ENCODE measurements at places on chromosomes 6 and 20.

GRCh38 chr6:53986165-53986720, 125.0 kb upstream of the MLIP start:
- no peaks in the 10 kb centered on the region for H3K36me3 ChIP-seq
- no peak overlapping the region for H3K4me3 ChIP-seq
- H3K27ac ChIP-seq, result no peak overlapping the region
- peaks cover 45% of the 10 kb centered on the region for H3K4me1 ChIP-seq
- peak; percentile 79 for DNase-seq
- H3K27me3 ChIP-seq, result no peaks in the 10 kb centered on the region

DNA sequence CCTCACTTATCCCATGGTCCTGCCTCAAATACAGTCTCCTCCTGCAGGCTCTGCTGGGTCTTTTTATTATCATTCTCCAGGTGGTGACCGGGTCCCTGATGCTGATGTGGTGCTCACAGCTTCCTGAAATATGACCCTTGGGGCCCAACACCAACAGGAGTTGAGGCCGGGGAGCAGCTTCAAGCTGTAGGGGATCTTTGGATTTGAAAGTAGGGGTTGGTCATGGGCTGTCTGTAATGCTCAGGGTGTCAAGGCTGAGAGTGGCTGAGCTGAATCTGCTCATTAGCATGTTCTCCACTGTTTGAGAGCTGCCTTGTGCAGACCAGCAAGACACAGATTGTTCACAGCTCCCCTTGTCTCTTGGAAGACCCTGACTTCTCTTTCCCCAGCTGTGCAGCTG, 35.5 kb downstream of the HLA-F start:
- no peaks in the 10 kb centered on the region for H3K36me3 ChIP-seq
- DNase-seq, result no peak
- H3K27me3 ChIP-seq, result no peaks in the 10 kb centered on the region
- no peak overlapping the region for H3K4me3 ChIP-seq
- peaks cover 10% of the 10 kb centered on the region for H3K4me1 ChIP-seq

- H3K27ac ChIP-seq, result peak overlapping the region; percentile 28
- H3K27me3 ChIP-seq, result no peaks in the 10 kb centered on the region
- DNase-seq, result peak; percentile 76
- peak overlapping the region; percentile 52 for H3K4me3 ChIP-seq
- no peaks in the 10 kb centered on the region for H3K36me3 ChIP-seq
Observed at GRCh38 chr6:79570129-79571029, 33.1 kb upstream of the LCA5 start.

DNA sequence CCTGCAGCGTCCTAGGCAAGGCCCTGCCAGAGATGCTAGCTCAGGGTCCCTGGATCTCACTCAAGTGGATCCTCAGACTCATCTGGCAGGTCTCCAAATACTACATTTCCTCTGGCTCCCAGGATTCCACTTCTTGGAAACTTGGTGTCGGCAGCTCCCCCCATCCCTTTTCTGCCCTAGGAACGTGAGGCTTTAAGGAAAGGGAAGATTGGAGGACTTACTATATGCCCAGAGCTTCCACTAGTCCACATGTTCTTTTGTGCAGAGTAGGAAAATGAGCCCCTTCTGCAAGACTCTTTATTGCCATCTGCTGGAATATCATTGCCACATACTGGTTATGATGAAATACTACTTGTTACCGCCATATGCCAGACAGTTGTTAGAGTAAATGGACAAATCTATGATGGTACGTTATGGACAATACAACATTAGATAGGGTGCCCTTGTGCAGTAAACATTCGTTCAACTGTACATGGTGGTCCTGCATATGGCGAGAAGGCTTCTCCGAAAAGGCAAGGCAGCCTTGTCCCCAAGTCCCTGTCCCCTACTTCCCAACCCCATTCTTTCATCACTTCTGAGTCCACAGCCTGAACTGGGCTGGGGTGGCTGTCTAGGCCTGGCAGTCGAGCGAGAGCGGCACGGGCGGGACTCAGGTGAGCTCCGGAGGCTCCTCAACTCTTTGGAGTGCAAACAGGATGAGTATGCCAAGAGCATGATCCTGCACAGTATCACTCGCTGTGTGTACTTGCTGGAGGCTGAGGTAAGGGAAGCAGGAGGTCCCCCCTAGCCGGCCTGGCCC, 780 bp downstream of the ARMC12 start:
- no peaks in the 10 kb centered on the region for H3K27me3 ChIP-seq
- H3K36me3 ChIP-seq, result no peaks in the 10 kb centered on the region
- DNase-seq, result peak; percentile 87
- H3K27ac ChIP-seq, result no peak overlapping the region
- peaks cover 1% of the 10 kb centered on the region for H3K4me1 ChIP-seq

GRCh38 chr6:63975699-63976098, 340.1 kb downstream of the PHF3 start:
- no peak for DNase-seq
- H3K4me3 ChIP-seq, result no peak overlapping the region
- no peaks in the 10 kb centered on the region for H3K36me3 ChIP-seq
- H3K27me3 ChIP-seq, result no peaks in the 10 kb centered on the region

DNA sequence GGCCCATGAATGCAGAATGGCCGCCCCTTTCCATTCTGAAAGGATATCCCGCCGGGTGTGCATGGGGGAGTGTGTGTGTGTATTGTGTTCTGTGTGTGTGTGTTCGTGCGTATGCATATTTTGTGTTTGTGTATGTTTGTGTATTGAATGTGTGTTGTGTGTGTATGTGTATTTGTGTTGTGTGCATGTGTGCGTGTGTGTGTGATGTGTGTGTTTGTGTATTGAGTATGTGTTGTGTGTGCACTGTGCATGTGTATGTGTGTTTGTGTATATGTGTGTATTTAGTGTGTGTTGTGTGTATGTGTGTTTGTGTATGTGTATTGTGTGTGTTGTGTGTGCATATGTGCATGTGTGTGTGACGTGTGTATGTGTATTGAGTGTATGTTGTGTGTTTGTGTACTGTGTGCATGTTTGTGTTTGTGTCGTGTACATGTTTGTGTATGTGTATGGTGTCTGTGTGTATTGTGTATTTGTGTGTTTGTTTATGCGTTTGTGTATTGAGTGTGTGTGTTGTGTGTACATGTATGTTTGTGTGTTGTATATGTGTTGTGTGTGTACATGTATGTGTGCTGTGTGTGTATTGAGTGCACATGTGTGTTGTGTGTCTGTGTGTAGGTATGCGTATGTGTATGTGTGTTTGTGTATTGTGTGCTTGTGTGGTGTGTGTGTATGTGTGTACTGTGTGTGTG, 226.3 kb downstream of the TAF4 start:
- H3K36me3 ChIP-seq, result no peaks in the 10 kb centered on the region
- DNase-seq, result no peak
- no peak overlapping the region for H3K4me3 ChIP-seq
- peaks cover 91% of the 10 kb centered on the region for H3K27me3 ChIP-seq

GRCh38 chr6:150410906-150411305, 42.1 kb downstream of the IYD start:
- peaks cover 40% of the 10 kb centered on the region for H3K4me1 ChIP-seq
- H3K36me3 ChIP-seq, result no peaks in the 10 kb centered on the region
- no peak overlapping the region for H3K4me3 ChIP-seq
- H3K27me3 ChIP-seq, result no peaks in the 10 kb centered on the region

DNA sequence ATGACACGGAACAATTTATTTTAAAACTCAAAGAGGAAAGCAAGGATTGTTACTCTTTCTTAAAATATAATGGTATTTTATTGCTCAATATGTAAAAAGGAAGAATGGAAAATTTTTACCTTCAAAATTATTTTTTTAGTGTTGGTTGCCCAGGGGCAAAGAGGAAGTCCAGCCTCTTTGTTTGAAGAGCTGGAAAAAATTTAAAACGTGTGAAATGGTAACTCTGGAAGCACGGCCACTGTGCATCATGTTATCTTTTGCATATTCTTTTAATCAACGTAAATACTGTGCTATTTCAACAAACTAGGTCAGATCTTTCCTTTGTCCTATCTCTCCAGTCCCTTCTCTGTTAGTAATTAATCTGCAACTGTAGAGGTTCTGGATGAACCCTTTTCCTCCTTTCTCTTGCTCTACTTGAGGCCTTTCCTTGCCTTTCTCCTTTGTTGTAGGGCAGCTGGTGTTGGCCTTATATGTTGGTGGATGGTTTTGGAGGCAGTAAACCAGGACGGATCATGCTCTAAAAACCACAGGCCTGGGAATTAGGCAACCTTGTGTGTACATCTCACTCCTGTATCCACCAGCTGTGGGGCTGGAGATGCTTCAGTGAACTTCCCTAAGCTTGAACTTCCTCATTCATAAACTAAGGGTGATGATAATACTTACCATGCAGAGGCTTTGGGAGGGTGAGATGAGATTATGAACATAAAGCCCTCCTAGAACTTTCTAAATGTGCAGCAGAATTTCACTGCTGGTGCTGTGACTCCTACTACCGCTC, 143.3 kb downstream of the PRL start:
- no peak for DNase-seq
- H3K27me3 ChIP-seq, result no peaks in the 10 kb centered on the region
- no peaks in the 10 kb centered on the region for H3K4me1 ChIP-seq
- H3K4me3 ChIP-seq, result no peak overlapping the region

- H3K27me3 ChIP-seq, result peaks cover 22% of the 10 kb centered on the region
- peaks cover 10% of the 10 kb centered on the region for H3K4me1 ChIP-seq
- no peaks in the 10 kb centered on the region for H3K36me3 ChIP-seq
- DNase-seq, result no peak
Observed at GRCh38 chr6:70309243-70309642, 6.4 kb upstream of the COL9A1 start.

GRCh38 chr20:36885356-36885755, 9.4 kb downstream of the TLDC2 start:
- no peaks in the 10 kb centered on the region for H3K36me3 ChIP-seq
- peaks cover 4% of the 10 kb centered on the region for H3K4me1 ChIP-seq
- H3K27ac ChIP-seq, result no peak overlapping the region
- H3K4me3 ChIP-seq, result no peak overlapping the region

- H3K27ac ChIP-seq, result no peak overlapping the region
- no peak for DNase-seq
- peaks cover 10% of the 10 kb centered on the region for H3K4me1 ChIP-seq
- no peak overlapping the region for H3K4me3 ChIP-seq
- H3K27me3 ChIP-seq, result no peaks in the 10 kb centered on the region
- no peaks in the 10 kb centered on the region for H3K36me3 ChIP-seq
Observed at GRCh38 chr6:11113038-11113437, 1.5 kb upstream of the ERVFRD-1 start.

DNA sequence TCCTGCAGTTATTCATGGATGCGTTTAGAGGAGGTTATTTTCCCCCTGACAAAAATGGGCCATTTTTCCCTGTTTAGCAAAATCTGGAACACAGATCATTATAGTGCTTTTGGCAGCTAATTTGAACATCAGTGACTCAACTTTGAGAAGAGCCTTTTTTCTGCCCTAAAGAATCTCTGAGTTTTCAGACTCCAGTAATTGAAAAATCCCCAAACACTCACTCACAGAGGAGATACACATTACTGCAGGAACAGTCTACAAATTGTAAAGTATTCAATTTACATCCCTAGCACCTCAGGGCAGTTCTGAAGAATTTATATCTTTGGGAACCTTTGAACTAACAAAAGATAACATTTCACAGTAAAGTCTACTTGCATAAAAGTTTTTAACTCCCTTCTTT, 966.6 kb upstream of the SLC35B3 start:
- H3K27me3 ChIP-seq, result no peaks in the 10 kb centered on the region
- no peaks in the 10 kb centered on the region for H3K36me3 ChIP-seq
- H3K4me3 ChIP-seq, result no peak overlapping the region
- H3K4me1 ChIP-seq, result peaks cover 78% of the 10 kb centered on the region
- no peak for DNase-seq

DNA sequence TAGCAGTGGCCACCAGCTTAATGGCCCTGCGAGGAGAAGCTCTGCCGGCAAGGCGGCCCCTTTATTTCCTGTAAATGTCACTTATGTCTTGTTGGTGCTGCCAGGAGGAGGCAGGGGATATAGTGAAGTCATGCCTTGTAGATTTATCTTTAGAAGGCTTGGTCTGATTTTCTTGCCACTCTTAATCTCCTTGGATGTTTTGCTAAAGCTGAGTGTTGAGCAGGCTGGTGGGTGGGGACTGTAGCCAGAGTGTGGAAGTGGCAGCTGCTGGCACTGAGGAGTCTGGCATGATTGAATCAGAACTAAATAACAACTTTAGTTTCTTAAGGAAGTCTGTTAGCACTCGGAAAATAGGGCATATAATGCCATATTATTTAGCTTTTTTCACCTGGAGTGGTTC, 77.9 kb downstream of the PHF20 start:
- no peaks in the 10 kb centered on the region for H3K4me1 ChIP-seq
- H3K27me3 ChIP-seq, result no peaks in the 10 kb centered on the region
- no peak overlapping the region for H3K4me3 ChIP-seq
- no peak overlapping the region for H3K27ac ChIP-seq
- peaks cover 3% of the 10 kb centered on the region for H3K36me3 ChIP-seq

- no peaks in the 10 kb centered on the region for H3K27me3 ChIP-seq
- no peak overlapping the region for H3K4me3 ChIP-seq
- no peak overlapping the region for H3K27ac ChIP-seq
- no peaks in the 10 kb centered on the region for H3K4me1 ChIP-seq
- no peaks in the 10 kb centered on the region for H3K36me3 ChIP-seq
Observed at GRCh38 chr6:169811072-169811471, 59.6 kb downstream of the ERMARD start.

DNA sequence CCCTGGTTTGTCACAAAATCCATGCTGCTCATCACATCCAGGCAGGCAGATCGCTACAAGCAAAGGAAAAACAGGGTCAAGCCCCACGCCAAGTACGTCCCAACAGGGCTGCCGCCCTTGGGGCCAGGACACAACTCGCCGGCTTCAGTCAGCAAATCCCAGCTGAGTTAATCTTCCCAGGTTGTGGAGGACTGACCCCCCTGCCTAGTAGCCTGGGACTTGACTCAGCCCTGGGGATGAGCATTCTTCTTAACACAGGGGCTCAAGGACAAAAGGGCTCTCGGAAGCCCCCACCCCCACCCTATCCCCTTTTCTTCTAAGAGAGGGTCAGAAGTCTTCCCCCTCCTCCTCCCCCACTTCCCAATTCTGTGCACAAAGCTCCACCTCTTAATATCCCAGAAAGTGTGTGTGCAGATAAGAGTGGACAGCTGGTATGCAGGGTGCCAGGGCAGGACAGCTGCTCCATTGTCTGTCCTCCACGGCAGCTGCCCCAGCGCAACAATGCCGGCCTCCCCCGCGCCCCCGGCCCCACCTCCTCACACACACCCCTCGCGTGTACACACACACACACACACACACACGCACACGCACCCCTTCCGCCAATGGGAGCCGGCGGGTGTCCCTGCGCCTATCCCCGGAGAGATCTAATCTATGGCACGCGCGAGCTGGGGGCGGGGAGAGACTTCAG, 4.5 kb downstream of the DLL1 start:
- no peaks in the 10 kb centered on the region for H3K4me1 ChIP-seq
- no peak for DNase-seq
- peaks cover 13% of the 10 kb centered on the region for H3K27me3 ChIP-seq
- H3K27ac ChIP-seq, result no peak overlapping the region
- H3K4me3 ChIP-seq, result no peak overlapping the region
- no peaks in the 10 kb centered on the region for H3K36me3 ChIP-seq

DNA sequence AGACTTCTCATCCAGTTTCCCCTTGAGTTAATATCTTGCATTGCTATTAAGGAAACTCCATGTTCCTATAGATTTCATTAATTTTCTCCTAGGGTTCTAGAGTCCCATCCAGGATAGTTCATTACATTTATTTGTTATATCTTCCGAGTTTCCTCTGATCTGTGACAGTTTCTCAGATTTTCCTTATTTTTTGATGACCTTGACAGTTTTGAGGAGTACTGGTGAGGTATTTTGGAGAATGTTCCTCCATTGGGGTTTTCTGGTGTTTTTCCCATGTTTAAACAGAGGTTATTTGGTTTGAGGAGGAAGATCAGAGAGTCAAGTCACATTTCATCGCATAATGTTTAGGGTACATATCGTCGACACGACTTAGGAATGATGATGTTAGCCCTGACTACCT, 67.7 kb downstream of the LAMP5 start:
- H3K4me1 ChIP-seq, result no peaks in the 10 kb centered on the region
- DNase-seq, result no peak
- no peak overlapping the region for H3K4me3 ChIP-seq
- no peaks in the 10 kb centered on the region for H3K36me3 ChIP-seq
- no peaks in the 10 kb centered on the region for H3K27me3 ChIP-seq

Measured in PC-3 (cell line).